Inflammatory macrophage (primary cell): ENCODE measurements at places on chromosomes 6 and 20.
A peak's percentile ranks its signal among the peaks of the same experiment; 100 is the strongest.

GRCh38 chr20:49344975-49345374, 67.1 kb upstream of the ZNFX1 start:
- DNase-seq = no peak

- DNase-seq = no peak
Observed at GRCh38 chr6:144283646-144284477, 1.3 kb upstream of the UTRN start.

DNA sequence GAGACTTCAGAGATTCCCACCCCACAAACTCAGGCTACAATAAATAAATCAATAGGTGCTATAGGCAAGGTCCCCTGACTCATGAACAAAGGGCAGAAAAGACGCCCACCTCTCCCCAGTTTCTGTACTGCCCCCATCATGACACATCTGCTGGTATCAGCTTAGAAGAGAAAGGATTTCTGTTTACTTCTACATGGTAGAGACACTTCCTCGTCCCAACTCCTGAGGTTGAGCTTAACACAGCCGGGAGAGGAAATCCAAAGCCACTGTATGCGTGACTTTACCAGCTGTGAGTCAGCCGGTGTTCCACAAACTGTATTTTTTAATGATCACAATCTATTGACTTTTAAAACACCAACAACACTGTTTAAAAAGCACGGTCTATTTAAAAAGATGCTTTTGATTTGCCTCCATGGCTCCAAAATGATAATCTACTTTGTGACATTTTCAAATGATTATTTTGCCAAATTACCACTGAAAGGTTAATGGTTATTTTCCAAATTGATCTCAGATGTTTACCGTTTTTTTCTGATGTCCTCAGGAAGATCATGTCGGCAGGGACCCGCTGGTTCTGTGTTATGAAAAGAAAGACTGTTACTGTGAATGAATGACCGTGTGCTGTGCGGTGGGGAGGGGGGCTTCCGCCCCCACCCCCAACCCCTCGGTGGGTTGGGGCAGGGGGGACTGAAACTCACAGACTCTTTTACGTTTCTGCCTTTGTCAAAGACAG, 72.5 kb downstream of the ATP9A start:
- DNase-seq = peak; percentile 71

DNA sequence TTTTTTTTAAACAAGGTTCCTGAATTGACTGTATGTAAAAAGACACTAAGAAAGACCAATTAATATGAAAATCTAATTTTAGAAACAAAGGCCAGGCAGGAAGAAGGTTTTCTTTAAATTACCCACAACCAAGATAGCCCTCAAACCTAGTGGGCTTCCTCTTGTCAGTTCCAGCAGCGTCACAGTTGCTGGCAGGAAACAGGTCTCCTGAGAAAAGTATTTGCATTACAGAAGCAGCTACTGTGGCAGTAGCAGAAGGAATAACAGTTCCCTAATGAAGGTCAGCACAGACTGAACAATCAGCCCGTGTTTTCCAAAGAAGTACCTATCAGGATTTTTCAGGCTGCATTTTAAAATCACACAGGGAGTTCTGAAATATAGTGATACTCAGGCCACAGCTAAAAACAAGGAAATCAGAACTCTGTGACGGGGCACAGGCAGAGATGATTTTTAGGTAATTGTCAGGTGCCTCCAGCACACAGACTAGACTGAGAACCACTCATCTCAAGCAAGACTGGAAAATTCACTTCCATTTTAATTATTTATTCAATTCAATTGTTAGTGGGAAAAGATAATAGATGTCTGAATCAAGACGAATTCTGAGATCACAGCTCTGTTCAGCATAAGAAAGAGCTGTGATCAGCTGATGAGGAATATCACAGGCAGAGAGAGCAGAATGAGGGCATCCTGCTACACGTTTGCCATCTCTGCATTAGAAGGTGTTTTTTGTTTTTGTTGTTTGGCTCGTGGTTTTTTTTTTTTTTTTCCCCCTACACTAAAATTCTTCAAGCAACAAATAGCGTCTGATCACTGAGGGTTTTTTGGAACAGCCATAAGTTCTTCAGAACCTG, 230.5 kb upstream of the KHDRBS2 start:
- DNase-seq = no peak

DNA sequence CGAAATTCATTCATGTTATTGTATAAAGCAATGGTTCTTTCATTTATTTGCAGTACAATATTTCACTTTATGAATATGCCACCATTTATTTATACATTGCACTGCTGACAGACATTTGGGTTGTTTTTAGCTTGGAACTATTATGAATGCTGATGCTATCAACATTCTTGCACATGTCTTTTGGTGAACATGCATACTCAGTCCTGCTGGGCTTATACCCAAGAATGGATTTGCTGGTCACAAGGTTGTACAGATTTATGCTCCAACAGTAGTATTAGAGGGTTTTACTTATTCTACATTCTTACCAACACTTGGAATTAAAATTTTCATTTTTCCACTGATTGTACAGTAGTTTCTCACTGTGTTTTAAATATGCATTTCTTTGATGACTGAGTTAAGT, 126.2 kb downstream of the PTPRK start:
- no peak for DNase-seq

GRCh38 chr6:117448732-117449485, 23.2 kb upstream of the ROS1 start:
- no peak for DNase-seq

- peak; percentile 37 for DNase-seq
Observed at GRCh38 chr6:121666814-121667213, 231.4 kb downstream of the GJA1 start.

- DNase-seq = peak; percentile 94
Observed at GRCh38 chr6:156963712-156964700, 186.8 kb downstream of the ARID1B start.

DNA sequence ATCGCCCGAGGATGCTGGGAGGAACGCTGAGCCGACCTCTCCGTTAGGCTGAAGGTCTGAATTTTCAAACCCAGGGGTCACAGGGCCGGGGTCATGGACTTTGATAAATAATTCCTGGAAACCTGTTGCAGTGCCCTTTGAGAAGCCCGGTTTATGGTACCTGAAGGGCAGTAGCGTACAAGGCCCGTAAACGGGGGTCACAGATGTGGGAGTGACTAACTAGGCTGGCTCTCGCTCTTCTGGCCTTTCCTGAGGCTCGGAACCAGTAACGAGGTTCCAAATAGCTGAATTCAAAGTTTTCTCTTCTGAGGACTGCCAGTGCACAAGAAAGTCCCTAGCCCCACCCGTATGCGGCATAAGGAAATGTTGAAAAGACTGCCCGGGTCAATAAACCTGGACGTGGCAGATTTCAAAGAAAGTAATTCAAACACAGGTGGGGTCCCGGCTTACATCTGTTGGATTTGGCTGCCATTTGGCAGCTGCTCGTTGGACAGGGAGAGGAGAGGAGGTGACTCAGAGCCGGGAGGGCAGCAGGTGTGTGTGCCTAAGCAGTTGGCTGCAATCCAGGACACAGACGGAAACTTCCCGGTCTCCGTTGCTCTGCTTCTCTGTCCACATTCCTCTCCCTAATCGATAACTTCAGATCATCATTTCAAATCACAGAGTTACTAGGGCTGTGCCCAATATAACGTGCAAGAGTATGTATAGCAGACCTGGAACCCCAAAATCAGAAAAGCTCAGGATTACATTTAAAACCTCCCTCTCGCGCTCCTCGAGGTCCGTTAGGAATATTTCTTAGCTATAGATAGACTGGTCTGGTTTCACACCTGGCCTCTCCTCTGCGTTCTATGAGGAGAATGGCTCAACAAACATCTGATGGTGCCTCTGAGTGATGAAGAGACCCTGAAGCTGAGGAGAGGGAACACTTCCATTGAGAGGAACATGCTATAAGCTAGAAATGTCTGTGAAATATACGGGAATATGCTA, 765 bp upstream of the GMDS start:
- DNase-seq = no peak

DNA sequence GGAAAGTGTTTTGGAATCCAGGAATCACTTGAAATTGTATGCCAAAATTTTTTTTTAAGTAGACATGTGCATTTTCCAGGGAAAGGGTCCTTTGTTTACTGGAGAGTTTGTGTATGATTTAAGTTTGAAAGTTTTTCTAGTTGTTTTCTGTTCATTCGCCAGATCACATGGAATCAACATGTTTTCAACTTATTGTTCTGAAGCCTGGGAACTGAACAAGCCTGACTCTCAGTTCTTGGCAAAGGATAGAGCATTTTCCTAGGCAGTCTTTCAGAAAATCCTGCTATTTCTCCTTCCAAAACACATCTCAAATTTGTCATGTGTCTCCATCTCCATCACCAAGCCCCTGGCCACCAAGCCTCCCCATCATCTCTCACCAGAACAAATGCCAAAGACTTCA, 374.8 kb downstream of the MAFB start:
- DNase-seq = no peak

- no peak for DNase-seq
Observed at GRCh38 chr6:105051941-105052471, 95.1 kb downstream of the LIN28B start.

DNA sequence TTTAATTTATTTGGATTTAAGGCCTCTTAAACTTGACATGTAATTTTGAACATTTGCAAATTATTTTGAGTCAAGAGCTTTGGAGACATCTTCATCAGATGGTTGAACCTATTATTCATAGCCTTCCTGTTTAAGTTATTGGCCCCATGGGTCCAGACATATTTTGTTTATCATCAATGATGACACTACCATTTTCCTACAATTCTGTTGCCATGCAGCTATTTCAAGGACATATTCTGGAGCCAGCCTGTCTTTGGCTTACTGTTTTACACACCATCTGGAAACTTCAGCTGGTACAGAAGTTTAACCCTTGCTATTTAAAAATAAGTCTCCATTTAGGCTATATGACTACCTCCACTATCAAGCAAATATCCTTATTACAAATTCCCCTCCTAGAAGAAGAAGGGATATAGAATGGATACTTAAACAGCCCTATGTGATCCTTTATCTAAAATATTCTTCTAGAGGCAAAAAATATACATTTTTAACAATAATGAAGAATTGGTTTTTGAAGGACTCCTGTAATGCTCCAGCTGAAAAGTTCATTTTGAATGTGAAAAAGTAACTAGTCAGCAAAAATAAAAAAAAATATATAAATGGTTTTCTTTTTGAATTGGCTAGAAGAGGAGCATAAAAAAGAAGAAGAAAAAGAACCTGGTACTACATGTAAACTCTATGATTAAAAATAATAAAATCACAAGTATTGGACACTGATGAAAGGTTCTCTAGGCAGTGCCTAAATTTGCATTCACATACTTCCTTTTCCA, 544.0 kb upstream of the HS3ST5 start:
- DNase-seq = no peak

- DNase-seq = no peak
Observed at GRCh38 chr20:32451682-32452461, 93.7 kb downstream of the ASXL1 start.

DNA sequence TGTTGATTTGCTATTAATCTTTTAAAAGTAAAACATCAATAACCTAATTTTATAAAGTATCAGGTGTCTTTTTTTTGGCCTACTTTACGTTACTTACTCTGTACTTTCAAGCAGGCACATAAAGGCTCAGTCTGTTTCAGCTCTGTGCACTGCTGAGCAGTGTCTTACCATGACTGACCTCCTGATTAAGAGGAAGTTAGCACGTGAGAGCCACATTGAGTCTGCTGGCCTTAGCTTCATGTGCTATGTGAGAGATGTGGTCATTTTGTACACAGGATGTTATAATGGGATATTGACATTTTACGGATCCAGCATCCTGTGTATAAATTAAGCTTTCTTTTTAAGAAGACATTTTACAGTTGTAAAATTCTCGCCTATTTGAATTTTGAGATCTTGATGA, 31.9 kb downstream of the ARID1B start:
- DNase-seq = peak; percentile 89
